ENCODE measurements at places on chromosomes 2 and 18.

DNA sequence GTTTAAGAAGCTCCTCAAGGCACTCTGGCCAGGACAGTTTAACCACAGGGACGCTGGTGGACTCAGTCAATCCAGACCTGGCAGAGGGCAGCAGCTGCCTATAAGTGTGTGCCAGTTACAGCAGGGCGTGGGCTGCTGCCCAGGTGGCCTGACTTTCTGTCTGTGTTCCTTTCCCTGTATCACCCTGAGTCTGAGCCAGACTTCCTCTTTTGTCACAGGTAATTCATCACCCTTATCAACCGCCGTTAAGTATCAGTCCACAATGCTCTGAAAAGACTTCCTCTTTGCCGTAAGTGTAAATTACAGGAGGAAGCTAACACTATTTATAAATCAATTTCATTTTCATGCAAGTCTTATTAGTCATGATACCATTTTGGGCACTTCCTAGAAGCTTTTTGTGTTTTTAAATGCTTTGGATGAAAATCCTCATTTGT lies 7.0 kb downstream of the LPIN1 start:
- peak; percentile 65 for DNase-seq

DNA sequence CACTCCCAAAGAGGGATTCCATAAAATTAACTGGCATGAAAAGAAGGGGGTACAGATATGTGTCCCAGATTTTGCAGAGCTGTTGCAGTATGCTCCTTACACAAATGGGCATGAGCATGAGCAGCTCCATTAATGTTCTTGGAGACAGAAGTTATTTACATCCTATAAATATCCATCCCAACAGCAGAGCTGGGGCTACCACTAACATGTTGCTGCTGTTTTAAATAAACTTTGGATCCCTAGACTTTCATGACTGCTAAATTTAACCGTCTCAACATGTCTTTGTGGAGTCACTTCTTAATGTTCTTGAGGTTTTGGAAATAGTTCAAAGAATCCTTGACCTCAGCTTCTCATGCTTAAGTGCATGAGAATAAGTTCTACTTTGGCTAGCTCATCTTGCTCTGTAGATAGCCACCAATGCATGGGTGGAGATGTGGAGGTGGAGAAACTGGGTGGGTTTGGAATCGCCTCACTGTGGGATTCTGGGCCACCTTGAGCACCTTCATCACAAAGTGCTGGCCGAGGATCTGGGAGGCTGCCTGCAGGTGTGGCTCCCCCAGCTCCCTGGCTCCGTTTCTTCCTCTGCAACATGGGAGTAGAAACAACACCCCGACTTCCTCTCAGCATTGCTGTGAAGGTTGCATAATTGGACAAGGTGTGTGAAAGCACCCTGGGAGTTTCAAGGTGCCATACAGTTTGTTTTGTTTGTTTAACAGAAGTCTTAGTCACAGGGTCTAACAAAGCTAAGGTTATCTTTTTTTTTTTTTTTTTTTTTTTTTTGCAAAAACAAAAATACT lies 307.2 kb downstream of the MYCN start:
- no peak for DNase-seq

DNA sequence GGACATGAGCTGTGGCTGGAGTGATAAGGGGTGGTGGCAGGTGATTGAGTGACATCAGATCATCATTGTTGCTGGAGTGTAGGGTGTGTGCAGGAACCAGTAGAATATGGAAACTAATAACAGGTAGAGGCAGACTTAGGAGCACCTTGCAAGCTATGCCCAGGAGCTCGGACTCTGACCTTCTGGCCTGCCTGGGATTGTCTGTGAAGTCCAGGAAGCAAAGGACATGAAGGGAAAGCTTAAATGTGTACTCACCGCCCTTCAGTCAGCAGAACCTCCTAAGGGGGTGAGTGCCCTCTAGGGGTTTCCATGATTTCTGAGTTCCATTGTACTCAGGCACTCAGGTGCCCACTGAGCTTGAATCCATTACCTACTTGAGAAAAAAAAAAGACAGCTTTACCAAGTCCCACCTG lies 104.2 kb downstream of the CRIM1 start:
- DNase-seq: no peak

- DNase-seq: no peak
Observed at GRCh38 chr2:38108907-38109731, 33.2 kb upstream of the CYP1B1 start.

- DNase-seq: no peak
Observed at GRCh38 chr18:14089781-14090180, 42.5 kb downstream of the ZNF519 start.

DNA sequence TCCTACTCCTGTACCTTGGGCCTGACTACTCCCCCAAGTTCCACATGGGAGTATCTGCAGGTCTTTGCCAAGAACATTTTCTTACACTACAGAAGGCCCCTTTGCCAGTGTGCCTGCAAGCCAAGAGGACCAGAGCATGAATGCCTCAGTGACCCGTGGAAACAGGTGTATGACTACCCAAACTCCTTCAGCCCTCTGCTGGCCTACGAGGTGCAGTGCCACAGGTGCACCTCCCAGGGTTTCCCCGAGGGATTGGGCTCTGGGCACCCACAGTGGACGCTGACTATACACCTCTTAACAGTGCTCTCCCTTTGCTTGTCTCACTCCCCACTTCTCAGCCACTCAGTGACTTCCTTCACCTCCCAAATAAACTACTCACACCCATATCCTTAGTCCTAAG lies 91.4 kb downstream of the COL6A3 start:
- DNase-seq: no peak

DNA sequence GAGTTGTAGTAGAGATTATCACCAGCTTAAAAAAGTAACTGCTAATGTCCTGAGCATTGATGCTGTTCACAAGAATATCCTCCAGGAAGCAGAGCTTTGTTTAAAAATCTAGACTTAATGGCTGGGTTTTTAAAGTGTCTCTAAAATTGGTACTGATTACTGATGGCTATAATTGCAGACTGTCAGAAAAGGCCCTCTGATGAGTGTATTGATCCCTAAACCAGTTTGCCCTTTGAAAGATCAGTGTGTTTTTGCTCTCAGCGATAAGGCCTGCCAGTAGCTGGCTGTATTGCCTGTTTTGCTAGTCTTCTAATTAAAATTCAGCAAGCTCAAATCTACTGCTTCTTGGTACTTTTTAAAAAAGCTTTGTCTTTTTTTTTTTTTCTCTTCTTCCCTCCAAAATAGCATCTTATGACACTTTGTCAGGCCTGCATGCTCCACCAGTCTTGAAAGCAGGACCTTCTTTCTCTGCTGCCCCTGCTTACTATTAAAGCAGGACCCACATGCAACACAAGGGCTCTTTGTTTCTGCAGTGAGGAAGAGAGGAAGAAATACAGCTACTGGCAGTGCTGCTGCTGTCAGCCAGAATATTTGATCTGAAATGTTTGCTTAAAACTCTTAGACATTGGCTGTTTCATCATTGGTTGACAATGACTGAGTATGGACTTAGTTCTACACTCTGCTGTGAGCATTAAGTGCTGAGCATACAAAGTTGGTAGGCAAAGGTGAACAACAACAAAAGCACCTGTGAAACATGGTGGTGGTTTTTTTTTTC lies 1.8 kb downstream of the SEC11C start:
- DNase-seq: no peak

GRCh38 chr2:102392942-102393341 lies 30.0 kb upstream of the IL18RAP start:
- no peak for DNase-seq

DNA sequence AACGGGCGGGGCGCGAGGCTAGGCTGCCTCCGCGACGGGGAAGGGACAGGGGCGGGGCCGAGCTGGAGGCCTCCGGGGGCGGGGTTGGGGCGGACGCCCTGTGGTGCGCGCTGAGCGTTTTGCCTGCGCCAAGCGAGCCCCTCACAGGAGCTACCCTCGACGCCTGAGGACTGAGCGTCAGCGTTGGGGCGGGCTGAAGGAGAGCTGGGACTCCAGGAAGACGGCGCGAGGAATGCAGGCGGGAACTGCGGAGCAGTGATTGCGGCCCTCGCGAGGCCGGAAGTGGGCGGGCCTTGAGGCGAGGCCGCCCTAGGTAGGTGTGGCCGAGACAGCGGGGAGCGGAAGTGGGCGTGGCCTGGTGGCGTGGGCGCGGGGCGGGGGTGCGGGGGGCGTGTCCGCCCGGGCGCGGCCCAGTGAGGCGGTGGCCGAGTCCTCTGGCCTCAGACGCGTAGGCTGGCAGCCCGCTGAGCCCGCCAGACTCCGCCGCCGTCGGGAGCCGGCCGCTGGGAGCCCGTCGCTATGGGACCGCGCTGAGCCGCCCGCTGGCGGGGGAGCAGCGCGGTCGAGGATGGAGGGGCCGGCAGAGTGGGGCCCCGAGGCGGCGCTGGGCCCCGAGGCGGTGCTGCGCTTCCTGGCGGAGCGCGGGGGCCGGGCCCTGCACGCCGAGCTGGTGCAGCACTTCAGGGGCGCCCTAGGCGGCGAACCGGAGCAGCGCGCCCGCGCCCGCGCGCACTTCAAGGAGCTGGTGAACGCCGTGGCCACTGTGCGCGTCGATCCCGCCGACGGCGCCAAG lies at the start of the genes SEPTIN10 and SOWAHC:
TSS of gene SEPTIN10 (minus strand) at position 45 of the 793 bp plus-strand sequence. CDS start 139 bp downstream, outside the sequence.
TSS of gene SOWAHC (plus strand) at position 443 of the 793 bp plus-strand sequence. CDS start at position 569, 126 bp downstream.
- DNase-seq: no peak

DNA sequence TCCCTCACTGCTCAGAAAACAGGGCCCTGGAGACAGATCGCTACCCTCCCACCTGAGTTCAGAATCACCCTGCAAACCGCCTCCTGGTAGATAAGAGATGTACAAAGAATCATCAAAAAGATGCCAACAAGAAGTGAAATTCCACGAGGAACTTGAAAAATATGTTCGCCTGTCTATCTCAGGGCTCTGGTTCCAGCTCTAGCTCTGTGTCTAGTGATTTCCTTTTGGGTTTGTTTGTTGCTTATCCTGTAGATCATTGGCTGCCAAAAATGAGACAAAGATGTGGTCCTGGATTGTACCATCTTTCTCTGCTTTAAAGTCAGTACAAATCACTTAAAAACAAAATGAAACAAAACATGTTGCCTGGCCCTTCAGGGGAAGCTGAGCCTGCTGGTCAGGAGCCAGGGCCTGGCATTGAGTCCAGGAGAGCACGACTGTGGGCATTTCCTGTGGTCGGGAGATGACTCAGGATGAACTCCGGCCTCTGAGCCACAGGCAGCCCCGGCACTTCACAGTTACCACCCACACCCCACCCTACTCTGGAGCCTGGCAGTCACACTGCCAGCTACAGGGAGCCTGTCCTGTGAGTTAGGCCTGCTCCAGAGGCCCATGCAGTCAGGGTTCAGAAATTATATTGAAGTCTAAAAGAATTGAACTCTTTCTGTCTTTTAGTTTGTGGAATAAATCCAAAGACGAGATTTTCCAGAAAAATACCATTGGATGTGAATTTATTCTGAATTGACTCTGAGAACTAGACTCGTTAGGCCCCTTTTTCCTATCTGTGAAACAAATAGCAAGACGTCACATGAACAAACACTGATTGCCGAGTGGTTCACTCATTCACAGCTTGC lies 8.0 kb upstream of the ITGB6 start:
- DNase-seq: peak; percentile 23

DNA sequence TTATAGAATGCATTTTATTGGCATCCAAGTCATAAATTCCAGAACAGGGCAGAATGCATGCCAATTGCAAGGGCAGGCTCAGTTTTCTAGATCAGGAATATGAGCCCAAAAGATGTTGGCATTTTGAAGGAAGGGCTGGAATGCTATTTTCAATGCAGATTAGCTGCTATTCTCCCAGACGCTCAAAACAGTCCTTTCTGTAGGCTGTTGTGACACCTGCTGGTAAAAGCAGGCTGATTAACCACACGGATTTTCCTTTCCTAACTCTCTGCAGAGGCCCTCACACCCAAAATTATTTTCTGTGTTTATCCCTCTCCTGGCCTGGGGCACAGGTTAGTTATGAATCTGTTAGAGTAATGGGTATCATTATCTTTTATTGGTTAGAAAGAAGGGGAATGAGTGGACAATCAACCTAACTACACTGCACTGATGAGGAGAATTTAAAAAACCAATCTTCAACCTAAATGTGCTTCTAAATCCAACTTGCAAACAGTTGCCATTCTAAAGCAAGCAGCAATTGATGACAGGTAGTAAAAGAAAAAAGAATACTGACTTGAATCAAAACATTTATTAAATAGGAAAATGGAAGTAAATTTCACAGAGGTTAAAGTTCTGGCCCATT lies 94.0 kb downstream of the PLA2R1 start:
- DNase-seq: peak; percentile 20

Measured in AML-193 (cell line).